ENCODE measurements at places on chromosomes 3 and 15. TPM values are rescaled to one million over a fixed set of nuclear protein-coding genes. Genes with fewer than 3 reads are reported as not detected.

The ZNF860 gene
- not detected for total RNA-seq

The HDAC11 gene
- 6.6 TPM for total RNA-seq

The PLSCR5 gene
- total RNA-seq = not detected

The GRK7 gene
- 0.15 TPM for total RNA-seq

The GAP43 gene
- not detected for total RNA-seq

The DUOX1 gene
- 0.34 TPM for total RNA-seq

The ZBED2 gene
- not detected for total RNA-seq

The AADACL2 gene
- total RNA-seq = not detected

The BSN gene
- total RNA-seq = 0.16 TPM

The ZBBX gene
- total RNA-seq = not detected

The CPN2 gene
- not detected for total RNA-seq

The GOLGA8J gene
- not detected for total RNA-seq

The CHRNA7 gene
- 1.3 TPM for total RNA-seq

The CLDN18 gene
- total RNA-seq = not detected

The MORC1 gene
- not detected for total RNA-seq

The ITIH1 gene
- total RNA-seq = not detected

The IGSF11 gene
- total RNA-seq = 0.69 TPM

The PATL2 gene
- 83.8 TPM for total RNA-seq

The HRG gene
- not detected for total RNA-seq

The ABHD2 gene
- 71.4 TPM for total RNA-seq

The GPR27 gene
- 0.66 TPM for total RNA-seq

The PRR20G gene
- total RNA-seq = not detected

The SPINT1 gene
- total RNA-seq = 3.6 TPM

The UQCC5 gene
- 5.4 TPM for total RNA-seq

The ALS2CL gene
- 4.5 TPM for total RNA-seq

The ISLR gene
- not detected for total RNA-seq

The SPATA12 gene
- total RNA-seq = not detected

The MITF gene
- total RNA-seq = 0.73 TPM

The WDR93 gene
- not detected for total RNA-seq

The ANKRD34C gene
- not detected for total RNA-seq

The RHOA gene
- total RNA-seq = 331 TPM

The POLQ gene
- 24.8 TPM for total RNA-seq

The STXBP5L gene
- total RNA-seq = not detected

The GOLGA8N gene
- 15.6 TPM for total RNA-seq

The CCR4 gene
- 2.4 TPM for total RNA-seq

The CLDN16 gene
- total RNA-seq = not detected

The PLSCR1 gene
- 15.1 TPM for total RNA-seq

The ZBTB47 gene
- 0.38 TPM for total RNA-seq

The KNG1 gene
- not detected for total RNA-seq

The SLC22A14 gene
- not detected for total RNA-seq

The ACP3 gene
- total RNA-seq = 0.32 TPM

The SGO1 gene
- 0.89 TPM for total RNA-seq

The CHAC1 gene
- total RNA-seq = 0.24 TPM

The TM4SF4 gene
- not detected for total RNA-seq

The FOXL2NB gene
- not detected for total RNA-seq

The SPTBN5 gene
- 1.9 TPM for total RNA-seq

The FETUB gene
- not detected for total RNA-seq

The MGLL gene
- total RNA-seq = 2.0 TPM

The LRRC15 gene
- total RNA-seq = not detected

The FAM240A gene
- total RNA-seq = not detected

The SENP5 gene
- total RNA-seq = 56.4 TPM

The ZCWPW2 gene
- total RNA-seq = 0.61 TPM

The TM6SF1 gene
- 1.3 TPM for total RNA-seq

The SAMMSON gene
- total RNA-seq = not detected

The ARID3B gene
- total RNA-seq = 38.9 TPM

The FANCD2 gene
- 18.3 TPM for total RNA-seq

The NR1I2 gene
- 0.44 TPM for total RNA-seq

Measured in naive thymus-derived CD4-positive, alpha-beta T cell (primary cell).